Fibroblast of pulmonary artery (primary cell): ENCODE measurements at places on chromosomes 11 and 22.
A peak's percentile ranks its signal among the peaks of the same experiment; 100 is the strongest.

- peak; percentile 29 for DNase-seq
These were observed 555.9 kb downstream of the INSC start for GRCh38 chr11:15670520-15671070.

- peak; percentile 10 for DNase-seq
These were observed 169.1 kb downstream of the RRAS2 start for GRCh38 chr11:14189874-14190273.

DNA sequence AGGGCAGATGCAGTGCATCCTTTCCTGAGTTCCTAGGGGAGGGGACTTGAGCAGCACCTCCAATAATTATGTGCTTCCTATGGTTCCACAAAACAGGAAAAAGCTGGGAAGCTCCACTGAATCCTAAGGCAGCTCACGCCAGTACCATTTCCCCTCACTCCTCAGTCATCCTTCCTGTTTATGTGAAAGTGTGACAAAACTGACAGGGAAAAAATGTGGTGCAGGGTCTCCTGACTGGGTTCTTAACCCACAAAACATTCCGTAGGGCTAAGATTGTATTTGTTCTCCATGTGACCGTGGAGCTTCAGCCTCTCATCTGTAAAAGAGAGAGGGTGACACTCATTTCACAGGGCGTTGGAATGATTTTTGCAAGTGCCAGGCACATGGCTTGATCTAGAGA lies 12.2 kb upstream of the LYVE1 start:
- DNase-seq, result no peak

- DNase-seq, result peak; percentile 82
These were observed 7.2 kb downstream of the POLD4 start for GRCh38 chr11:67345920-67346819.

GRCh38 chr11:19276859-19277808 lies 36.4 kb upstream of the E2F8 start:
- peak; percentile 9 for DNase-seq

DNA sequence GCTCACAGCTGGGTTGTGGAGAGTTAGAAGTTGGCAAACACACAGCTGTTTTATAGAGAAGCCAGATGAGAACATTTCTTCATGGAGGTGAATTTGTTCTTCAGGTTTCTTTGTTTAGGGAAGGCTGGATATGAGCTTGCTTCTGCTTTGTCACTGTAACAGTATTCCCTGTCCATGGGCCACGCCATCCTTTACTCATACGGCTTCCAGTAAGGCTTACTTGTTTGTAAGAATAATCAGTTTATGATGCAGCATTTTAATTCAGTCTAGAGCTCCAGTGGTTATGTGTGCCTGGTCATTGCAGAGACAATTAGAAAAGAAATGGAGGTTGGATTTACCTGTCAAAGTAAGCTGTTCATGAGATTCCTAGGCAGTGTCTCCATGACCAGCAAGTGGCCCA lies 131.8 kb downstream of the TRIM44 start:
- no peak for DNase-seq

- DNase-seq, result no peak
These were observed 154.9 kb downstream of the CACNA1I start for GRCh38 chr22:39725351-39726035.

- DNase-seq, result no peak
These were observed 10.1 kb upstream of the RPS3 start for GRCh38 chr11:75389276-75389605.

DNA sequence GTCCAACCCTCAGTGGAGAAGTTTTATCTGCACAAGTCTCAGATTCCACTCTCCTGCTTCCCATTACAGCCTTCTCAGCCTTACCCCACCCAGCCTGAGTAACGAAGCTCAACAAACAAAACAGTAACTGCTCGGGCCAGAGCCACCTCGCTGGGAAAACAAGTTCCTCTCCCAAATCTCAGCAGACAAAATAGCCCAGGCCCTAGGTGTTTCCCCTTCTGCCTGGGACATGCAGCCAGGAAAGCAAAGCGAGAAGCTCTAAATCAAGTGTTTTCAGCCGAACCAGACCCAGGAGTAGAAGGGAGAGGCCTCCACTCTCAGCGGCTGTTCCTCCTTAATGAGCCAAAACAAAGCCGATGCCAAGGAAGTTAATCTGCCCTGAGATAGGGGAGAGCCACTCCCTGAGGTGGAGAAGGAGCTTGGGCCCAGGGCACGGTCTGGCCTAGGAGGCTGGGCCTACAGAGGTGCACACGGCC lies 44.0 kb downstream of the LIF start:
- DNase-seq, result peak; percentile 61

DNA sequence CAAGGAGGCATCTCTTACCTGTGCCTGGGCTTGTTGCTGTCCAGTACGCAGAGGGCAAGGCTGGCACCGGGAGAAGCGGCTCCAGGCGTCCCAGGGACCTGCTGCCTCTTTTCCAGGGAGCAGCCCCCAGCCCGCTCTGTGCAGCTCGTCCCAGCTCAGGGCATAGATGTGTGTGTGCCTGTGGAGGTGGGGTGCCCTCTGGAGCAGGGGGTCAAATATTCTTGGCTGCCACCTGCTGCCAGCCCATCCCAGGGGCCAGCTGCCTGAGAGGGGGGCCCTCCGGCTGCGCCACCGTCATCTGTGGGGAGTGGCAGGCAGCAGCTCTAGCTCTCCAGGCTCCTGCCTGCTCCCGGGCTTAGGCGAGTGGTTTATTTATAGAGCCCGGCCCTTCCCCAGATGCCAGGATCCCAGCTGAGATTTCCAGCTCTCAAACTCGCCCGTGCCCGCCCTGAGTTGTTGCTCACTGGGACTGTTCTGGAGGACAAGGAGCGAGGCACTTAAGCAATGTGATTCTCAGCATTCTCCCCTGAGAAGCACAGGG lies 87.5 kb downstream of the RTL6 start:
- DNase-seq, result no peak

DNA sequence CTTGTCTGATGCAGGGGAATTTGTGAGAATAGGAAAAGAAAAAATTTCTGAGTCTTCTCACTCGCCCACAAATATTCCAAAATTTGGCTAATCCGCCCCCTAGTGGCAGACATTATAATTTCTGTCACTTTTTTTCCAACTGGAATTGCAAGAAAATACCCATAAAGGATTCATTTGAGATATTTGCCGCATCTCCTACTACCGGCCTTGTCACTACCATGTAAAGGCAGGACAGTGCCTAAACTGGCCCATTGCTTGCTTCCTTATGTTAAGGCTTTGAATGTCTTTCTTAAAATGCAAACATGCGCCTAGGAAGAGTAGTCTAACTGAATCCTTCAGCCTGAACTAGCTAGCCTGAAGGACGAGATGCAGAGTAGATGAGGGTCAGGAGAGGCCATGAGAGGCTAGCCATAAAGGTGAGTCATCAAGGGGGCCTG lies 9.3 kb upstream of the CEP295 start:
- peak; percentile 66 for DNase-seq

GRCh38 chr11:35389897-35390465 lies 29.4 kb downstream of the SLC1A2 start:
- no peak for DNase-seq
